MCF 10A (cell line): ENCODE measurements at places on chromosomes 4 and X.

- DNase-seq: no peak
Measured at GRCh38 chr4:176897226-176897625, 104.5 kb upstream of the VEGFC start.

DNA sequence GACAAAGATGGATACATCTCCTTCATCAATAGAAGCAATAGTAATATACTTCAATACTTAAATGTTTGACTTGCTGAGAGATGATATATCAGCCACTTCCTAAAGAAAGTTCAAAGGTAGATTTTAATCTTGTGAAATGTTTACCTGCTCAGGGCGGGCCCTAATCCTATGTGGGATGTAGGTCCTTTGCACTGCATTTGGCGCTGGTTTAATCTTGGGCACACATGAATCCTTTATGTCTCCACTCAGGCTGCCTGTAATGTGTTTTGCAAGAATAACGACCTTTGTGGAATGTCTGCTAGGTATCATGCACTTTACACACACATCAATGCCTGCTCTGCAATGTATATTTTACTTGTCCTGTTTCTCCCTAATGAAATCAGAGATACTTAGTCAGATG lies 368.7 kb downstream of the GBA3 start:
- DNase-seq: no peak

DNA sequence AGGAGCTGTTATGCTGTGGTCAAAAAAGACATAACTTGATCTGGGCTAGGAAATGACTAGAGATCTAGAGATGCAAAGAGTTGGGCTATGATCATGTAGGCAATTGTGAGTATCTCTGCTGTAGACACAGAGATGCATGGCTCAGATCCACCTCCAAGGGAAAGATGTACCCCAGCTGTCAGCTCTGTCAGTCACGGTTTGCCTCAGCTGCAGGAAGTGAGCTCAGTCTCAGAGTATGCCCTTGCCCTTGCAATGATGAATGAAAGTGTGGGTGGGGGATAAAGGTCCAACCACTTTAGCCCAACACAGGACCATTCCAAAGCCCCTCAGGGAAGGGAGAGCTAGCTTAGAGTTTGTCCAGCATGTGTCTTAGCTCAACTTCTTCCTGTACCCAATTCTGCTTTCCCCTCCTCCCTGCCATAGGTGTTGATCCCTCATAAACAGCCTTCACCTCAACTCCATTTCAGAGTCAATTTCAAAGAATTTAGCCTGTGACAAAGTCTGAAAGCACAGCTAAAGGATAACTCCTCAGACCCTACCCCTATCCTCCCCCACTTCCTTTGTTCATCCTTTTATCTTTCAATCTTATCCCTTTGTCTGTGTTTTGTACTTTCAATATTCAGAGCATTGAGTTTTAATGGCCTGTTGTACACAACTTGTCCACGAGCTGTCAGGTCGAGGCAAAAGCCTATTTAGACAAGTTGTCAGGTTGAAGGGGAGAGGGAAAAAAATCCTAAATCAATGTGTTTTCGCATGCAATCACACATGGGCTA lies 90.6 kb downstream of the MID1IP1 start:
- DNase-seq: no peak

DNA sequence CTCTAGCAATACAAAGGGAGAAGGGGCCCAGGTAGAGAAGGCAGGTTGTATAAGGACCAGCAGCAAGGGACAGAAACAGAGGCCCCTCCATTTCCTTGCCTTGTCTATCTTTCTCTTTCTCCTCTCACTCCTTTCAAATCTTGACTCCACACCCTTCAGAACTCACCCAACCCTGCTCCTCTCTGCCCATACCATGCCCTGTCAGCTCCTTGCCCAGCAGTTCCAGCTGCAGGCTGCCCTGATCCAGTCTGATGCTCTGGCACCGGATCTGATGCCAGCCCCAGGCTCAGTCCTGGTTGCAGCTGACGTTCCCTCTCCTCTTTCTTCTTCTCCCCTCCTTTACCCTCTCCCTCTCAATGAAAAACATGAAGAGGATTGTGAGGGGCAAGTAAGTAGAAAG lies 291.2 kb downstream of the FBXW7 start:
- no peak for DNase-seq

DNA sequence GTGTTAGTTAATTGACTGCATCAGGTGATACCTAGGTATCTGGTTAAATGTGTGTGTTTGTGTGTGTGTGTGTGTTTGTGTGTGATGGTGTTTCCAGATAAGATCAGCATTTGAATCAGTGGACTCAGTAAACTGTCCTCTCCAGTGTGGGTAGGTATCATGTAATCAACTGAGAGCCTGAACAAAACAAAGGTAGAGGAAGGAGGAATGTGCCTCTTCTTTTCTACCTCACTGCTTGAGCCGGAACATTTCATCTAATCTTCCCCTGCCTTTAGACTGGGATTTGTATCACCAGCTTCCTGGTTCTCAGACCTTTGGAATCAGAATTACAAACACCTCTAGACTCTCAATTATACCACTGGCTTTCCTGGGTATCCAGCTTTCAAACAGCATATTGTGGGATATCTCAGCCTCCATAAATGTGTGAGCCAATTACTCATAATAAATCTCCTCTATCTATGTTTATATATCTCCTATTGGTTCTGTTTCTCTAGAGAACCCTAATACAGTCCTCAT lies 120.5 kb downstream of the TBCK start:
- DNase-seq: no peak

- DNase-seq: no peak
Measured at GRCh38 chr4:121794505-121795188, 6.5 kb upstream of the EXOSC9 start.

GRCh38 chrX:7073336-7073735 lies 74.2 kb upstream of the STS start:
- DNase-seq: no peak
